Pancreas (tissue), 10 donors: ENCODE measurements at places on chromosomes 2 and 18.
A peak's percentile ranks its signal among the peaks of the same experiment; 100 is the strongest.

DNA sequence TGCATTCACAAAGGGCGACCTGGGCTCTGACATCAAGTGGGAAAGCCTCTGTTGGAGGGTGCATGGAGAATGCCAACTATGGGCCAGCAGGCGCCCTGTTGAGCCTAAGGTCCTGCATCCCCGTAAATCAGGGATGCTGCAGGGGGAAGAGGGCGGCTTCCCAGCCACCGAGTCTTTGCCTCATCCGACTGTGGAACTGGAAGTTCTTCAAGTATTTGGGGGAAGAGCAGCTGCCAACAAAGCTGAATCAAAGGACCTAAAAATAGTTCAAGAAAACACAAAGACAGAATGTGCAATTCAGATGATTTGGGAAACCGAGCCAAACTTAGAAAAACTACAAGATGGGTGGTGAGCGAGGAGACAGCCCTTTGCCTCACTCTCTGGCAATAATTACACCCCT, 281.1 kb upstream of the MGAT5 start:
- no peak for DNase-seq

- no peak for DNase-seq
These were observed 21.7 kb downstream of the BIN1 start for GRCh38 chr2:127085317-127085681.

- DNase-seq = no peak
These were observed 183.2 kb downstream of the FAM210A start for GRCh38 chr18:13543144-13543543.

GRCh38 chr2:20118051-20118450, 66.6 kb upstream of the LAPTM4A start:
- no peak for DNase-seq

DNA sequence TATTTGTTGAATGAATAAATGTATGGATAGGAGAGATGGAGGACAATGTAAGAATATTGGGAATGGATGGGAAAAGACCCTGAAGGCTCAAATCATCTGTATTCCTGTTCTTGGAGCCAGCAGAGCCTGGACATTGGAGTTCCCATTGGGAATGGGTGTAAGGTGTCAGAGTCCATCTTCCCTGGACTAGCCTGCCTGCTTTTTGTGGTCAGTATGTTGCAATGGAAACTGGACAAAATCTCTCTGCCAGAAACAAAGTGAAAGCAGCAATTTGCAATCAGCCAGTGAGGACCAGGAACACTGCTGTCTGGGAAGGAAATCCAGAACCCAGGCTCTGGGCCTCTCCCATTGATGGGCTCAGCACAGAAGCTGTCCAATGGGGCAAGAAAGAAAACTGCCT, 83.5 kb upstream of the SKOR2 start:
- DNase-seq = no peak

DNA sequence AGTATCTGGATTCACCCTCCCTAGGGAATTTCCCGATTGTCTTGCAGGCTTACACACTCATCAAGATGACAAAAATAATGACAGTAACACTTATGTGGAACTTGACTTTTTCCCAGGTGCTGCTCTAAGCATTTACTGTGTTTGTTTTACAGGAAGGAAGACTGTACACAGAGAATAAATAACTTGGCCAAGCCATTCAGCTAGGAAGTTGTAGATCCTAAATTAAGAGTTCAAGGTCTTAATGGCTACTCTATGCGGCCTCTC, 549 bp upstream of the DPP4 start:
- no peak for DNase-seq

GRCh38 chr2:96105994-96106715, 10.2 kb downstream of the ADRA2B start:
- DNase-seq = no peak

GRCh38 chr2:100344433-100344832, 22.1 kb upstream of the LONRF2 start:
- no peak for DNase-seq

DNA sequence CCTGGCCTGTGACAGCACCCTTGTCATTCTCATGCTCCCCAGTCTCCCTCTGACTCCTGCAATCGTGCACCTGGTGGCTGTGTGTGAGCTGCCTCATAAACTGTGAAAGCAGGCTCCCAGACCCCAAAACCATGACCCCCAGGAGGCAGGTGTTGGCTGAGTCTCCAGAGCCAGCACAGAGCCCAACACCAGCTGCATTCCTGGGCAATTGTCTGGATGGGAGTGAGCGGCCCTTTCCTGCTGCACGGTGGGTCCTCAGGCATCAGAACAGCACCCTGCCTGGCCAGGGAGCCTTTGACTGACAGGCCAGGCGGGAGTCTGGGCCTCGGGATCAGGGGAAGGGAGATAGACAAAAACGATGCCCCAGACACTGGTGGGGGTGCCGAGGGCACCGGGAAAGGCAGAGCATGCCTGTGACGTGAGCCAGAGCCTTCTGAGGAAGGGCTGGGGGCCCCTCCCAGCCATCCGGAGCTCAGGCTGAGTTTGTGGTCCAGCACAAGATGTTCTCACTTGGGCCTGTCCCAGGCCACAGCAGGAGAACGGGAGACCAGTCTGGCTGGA, 135.1 kb upstream of the GPC1 start:
- peak; percentile 28 for DNase-seq

GRCh38 chr2:119522671-119523070, 1.6 kb downstream of the SCTR start:
- DNase-seq = no peak

DNA sequence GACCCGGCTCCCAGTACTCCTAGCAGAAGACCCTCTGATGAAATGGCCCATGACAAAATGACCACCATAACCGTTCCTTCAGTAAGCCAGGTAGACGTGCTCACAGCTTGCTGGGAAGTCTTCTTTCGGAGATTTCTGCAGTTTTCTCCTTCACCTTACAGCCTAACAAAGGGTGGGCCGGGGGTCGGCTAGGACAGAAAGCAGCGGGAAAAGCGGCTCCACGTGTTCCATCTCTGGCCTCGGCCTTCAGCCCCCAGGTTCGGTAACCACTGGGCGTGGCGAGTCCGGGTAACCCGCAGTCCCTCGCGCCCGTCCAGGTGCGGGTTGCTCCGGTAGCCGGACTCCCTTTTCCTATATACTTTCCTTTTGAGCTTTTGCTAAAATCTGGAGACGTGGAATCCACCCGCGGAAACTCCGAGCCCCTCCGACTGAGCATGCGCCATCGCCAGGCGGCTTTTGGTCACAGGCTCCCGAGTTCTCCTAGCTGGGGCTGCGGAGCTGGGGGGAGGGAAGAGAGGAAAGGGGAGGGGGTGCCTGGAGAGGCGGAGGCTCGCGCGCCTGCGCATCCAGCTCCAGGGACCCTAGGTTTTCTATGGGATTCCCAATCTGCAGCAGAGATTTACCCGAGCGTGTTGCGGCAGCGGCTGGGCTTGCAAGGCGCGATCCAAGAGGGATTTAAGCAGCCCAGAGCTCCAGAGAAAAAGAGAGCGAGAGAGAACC, at the start of gene VSNL1:
VSNL1 (plus strand) TSS at position 604 of the 720 bp plus-strand sequence. CDS start 51,379 bp downstream, outside the sequence.
- peak; percentile 85 for DNase-seq

GRCh38 chr2:235217846-235218245, 266.0 kb downstream of the SH3BP4 start:
- DNase-seq = no peak

DNA sequence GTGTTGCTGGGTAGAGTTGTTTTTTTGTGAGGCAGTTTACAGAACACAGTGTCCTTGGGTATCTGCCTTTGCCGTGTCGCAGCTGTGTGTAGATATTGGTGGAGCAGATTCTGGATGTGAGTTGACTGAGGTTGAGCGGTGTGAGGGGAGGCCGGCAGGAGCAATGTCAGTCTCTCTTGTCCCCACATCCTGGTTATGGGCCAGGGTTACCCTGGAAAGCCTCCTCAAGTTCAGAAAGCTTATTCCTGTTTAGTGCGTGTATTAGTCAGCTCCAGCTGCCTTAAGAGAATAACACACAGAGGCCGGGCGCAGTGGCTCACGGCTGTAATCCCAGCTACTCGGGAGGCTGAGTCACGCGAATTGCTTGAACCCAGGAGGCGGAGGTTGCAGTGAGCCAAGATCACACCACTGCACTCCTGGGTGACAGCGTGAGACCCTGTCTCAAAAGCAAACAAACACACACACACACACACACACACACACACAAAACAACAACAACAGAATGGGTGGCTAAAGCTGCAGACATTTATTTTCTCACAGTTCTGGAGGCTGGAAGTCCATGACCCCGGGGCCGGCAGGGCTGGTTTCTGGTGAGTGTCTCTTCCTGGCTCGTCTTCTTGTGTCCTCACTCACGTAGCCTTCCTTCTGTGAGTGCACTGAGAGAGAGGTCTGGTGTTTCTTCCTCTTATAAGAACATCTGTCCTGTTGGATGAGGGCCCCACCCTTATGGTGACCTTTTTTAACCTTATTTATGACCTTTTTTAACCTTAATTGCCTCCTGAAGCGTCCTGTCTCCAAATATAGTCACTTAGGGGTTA, 5.1 kb downstream of the NCK2 start:
- DNase-seq = no peak
